Fibroblast of skin of back (primary cell): ENCODE measurements at places on chromosomes 16 and 17.

- no peak for DNase-seq
Observed at GRCh38 chr17:72901083-72901482, 191.4 kb downstream of the SLC39A11 start.

DNA sequence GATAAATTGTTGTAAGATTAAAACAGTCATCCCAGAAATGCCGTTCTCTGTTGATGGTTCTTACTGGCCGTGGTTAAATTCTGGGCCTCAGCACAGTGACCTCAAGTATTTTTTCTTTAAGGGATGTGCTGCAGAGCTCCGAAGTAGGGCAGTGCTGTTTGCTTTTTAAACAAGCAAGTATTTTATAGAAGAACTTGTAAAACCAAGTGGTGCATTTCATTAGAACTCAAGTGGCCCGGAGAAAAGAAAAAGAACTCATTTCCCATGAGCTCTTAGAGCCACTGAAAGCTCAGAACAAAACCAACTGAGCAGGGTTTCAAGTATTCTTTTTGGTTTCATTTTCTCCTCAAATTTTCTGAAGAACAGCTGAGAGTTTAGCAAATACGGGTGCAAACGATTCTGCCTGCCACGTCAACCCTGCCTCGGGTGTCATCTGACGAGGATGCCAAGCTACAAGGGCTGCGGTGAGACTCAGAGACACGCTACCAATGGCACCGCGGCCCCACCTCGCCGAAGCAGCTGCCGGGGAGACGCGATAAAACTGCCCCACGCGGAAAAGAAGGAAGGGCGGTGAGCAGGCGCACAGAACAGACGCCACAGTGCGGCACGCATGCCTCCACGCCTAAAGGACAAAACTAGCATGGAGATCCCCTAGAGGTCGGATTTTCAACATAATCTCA is 6.3 kb downstream of the LMF1 start:
- DNase-seq: no peak

DNA sequence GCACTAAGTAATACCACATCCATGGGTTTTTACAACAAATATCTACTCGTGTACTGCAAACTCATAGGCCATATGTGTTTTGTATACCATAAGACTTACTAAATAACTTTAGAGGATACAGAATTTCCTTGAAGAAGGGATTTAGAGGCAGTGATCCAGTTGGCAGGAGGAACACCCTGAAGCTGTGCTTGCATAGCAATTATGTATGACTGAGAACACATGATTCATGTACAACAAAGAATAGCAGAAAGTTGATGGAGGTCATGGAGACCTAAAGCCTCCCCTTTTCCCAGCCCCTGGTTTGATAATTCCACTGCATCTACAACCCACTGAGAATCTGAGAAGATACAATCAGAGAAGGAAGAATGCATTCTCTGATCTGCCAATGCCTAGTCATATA is 83.8 kb upstream of the PMFBP1 start:
- peak; percentile 8 for DNase-seq

DNA sequence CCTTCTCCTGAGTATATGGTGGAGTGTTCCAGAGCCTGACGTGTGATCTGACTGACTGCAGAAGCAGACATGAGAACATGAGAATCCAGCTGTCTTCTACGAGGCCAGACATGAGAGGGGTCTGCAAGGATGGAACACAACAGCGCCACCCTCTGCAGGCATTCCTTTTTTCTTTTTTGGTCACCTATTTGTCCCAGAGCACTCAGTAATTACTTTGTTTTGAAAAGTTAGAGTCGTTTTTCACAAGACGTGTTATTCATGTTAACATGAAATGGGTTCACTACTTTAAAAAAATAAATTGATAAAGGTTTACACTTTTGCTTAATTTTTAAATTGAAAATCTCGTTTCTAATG is 43.8 kb upstream of the ATP2A3 start:
- no peak for DNase-seq

GRCh38 chr17:44444735-44445105 is 55.3 kb upstream of the ITGA2B start:
- DNase-seq: peak; percentile 51

DNA sequence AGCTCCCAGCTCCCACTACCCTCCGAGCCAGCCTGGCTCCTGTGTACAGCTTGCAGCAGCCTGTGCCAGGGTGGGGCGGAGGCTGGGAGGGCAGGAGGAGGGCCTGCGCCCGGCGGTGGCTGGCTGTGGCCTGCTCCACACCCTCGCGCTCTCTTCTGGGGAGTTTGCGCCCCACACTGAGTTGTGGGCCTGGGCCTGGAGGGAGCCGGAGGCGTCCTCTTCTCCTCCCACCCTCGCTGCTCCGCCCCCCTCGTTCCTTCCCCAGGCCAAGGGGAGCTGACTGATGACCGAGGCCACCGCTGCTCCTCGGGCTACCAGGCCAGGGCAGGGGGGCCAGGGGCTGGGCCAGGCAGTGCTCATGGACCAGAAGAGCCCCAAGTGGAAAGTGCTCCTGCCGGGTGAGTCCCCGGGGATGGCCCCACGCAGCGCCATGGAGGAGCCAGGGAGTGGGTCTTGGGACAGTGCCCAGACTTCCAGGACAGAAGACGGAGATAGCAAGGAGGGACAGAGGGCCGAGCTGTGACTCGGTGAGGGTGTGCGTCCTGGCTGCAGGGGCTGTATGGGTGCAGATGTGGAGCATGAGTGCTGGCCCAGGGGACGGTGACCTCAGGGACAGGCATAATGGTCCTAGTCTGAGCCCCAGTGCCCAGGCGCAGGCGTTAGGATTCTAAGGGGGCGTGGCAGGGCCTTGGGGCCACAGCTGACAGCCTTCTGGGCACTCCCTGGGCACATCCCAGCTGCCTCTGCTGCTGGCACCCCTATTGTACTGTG is 242.1 kb upstream of the GSE1 start:
- DNase-seq: peak; percentile 76

DNA sequence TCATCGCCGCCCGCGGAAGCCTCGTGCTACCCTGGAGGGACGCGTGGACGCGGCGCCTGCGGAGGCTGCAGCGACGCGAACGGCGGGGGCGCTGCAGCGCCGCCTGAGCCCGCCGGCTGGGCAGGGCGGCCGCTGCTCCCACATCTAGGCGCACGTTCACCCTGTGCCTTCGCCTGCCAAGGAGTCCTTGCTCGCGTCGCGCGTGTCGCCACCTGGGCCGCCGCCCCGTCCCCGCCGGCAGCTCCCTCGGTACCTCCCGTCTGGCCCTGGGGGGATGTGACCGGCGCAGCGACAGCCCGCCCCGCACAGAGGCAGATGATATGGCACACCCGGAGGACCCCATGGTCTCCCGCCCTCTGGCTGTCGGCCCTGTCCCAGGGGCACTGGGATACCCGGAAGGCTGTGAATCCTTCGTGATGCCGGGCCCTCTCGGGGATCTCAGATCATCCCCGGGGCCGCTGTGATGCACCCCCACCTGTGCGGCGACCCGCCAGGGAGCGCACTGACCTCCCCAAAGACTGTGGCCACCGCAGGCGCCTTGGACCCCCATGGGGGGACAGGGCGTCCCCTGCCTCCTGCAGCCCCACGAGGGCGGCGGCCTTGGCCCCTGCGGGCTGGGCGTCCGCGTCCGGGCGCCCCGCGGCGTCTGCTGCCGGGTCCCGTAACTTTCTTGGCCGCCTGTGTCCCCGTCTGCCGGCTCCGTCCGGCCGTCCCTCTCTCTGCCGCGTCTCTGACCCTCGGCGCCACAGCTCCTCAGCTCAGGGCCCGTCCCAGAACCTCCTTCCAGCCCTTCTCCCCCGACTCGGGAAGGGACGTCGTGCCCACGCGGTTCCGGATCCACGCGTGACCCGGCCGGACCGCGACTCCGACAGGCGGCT is 689 bp upstream of the TBC1D24 start:
- DNase-seq: peak; percentile 50

- DNase-seq: peak; percentile 36
Observed at GRCh38 chr17:72613396-72613795, 479.1 kb downstream of the SLC39A11 start.

- no peak for DNase-seq
Observed at GRCh38 chr16:85258629-85259028, 146.4 kb upstream of the CIBAR2 start.

DNA sequence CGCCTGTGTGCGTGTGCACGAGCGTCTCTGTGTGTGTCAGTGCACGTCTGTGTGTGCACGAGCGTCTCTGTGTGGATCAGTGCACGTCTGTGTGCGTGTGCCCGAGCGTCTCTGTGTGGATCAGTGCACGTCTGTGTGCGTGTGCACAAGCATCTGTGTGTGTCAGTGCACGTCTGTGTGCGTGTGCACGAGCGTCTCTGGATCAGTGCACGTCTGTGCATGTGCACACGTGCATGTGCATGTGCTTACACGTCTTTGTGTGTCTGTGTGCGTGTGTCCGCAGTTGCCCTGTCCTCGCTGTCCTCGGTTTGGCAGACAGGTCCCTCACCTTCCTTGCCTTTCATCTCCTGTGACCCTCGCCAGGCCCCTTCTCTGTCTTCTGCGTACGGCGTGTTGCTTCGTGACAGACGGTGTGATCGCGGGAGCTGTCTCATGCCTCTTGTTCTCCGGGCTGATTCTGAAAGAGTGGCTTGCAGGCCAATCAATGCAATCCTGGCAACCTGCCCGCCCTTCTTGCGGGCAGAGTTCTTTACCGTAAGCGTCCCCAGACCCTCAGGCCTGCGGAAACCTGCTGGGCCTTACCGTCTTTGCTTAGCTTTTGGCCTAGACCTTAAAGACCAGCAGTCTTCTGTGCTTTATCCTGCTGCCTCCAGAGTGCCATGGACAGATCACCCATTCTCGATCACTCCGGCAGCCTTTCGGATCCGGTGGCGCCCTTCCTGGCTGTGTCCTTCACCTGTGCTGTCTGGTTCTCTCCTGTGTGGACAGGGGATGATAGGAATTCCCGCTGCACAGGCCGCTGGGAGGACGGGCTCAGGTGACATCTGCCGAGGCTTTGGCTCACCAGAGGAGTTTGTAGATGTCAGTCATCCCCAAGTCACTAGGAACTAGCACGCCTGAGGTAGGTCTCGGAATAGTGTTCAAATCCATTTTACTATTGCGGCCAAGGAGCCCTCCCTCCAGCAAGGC is 18.5 kb downstream of the MLYCD start:
- DNase-seq: no peak

- DNase-seq: no peak
Observed at GRCh38 chr16:22955461-22956070, 141.6 kb downstream of the HS3ST2 start.

DNA sequence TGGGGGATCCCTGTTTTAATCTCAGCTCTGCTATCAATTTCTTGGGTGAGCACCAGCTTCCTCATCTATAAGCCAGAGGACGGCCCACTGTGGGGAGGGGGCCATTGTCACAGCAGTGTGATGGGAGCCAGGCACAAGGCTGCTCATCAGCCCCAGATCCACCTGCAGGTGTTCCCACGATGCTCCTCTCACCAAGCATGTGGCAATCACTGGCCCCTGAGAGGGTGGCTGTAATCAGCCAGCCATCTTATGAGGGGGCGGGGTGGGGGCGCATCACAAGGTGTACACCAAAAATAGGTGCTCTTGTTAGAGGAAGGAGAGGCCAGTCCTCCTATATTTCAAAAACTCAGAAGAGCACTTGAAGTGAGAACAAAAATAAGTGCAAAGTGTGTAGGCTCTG is 31.2 kb downstream of the HNF1B start:
- DNase-seq: no peak

GRCh38 chr16:3101841-3102470 is 2.9 kb upstream of the ZSCAN10 start:
- no peak for DNase-seq

GRCh38 chr16:51268237-51268636 is 117.2 kb upstream of the SALL1 start:
- DNase-seq: no peak

GRCh38 chr16:28495098-28495793 is 803 bp downstream of the APOBR start:
- no peak for DNase-seq

DNA sequence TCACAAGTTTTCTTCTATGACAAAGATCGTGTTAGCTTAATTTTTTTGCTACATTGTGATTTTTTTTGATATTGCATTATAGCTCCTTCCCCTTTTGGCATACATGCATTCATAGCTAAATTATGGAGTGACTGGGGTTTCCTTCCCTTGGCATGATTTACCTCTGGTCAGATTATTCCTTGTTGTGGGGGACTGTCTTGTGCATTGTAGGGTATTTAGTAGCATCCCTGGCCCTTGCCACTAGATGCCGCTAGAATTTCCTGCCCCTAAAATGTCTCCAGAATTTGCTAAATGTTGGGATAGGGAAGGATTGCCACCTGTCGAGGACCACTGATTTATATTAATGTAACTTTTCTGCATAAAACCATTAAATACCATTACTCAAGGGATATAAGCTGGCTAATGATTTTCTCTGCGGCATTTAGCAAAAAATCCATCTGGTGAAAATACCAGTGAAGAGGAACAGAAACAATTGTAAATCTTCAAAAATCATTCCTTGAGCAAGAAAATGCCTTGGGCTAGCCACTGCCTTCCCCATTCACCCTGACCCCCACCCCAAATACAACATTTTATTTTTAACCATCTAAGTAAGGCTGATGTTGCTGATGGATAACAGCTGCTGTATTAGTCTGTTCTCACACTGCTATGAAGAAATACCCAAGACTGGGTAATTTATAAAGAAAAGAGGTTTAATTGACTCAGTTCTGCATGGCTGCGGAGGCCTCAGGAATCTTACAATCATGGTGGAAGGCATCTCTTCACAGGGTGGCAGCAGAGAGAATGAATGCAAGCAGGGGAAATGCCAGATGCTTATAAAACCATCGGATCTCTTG is 195.2 kb downstream of the MAP2K6 start:
- peak; percentile 33 for DNase-seq

- DNase-seq: peak; percentile 73
Observed at GRCh38 chr17:32486111-32486700, 587 bp upstream of the CDK5R1 start.

DNA sequence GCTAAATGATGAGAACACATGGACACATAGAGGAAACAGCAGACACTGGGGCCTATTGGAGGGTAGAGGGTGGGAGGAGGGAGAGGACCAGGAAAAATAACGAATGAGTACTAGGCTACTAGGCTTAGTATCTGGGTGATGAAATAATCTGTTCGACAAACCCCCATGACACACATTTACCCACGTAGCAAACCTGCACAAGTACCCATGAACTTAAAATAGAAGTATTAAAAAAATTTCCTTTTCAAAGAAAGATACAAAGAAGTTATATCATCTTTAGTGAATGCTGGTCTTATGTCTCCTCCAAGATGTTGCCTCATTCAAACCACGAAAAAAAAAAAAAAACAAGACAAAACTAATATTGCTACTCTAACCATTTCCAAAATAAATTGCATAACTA is 31.7 kb downstream of the MBTD1 start:
- DNase-seq: peak; percentile 50
